ENCODE measurements at places on chromosomes 13 and 19.

DNA sequence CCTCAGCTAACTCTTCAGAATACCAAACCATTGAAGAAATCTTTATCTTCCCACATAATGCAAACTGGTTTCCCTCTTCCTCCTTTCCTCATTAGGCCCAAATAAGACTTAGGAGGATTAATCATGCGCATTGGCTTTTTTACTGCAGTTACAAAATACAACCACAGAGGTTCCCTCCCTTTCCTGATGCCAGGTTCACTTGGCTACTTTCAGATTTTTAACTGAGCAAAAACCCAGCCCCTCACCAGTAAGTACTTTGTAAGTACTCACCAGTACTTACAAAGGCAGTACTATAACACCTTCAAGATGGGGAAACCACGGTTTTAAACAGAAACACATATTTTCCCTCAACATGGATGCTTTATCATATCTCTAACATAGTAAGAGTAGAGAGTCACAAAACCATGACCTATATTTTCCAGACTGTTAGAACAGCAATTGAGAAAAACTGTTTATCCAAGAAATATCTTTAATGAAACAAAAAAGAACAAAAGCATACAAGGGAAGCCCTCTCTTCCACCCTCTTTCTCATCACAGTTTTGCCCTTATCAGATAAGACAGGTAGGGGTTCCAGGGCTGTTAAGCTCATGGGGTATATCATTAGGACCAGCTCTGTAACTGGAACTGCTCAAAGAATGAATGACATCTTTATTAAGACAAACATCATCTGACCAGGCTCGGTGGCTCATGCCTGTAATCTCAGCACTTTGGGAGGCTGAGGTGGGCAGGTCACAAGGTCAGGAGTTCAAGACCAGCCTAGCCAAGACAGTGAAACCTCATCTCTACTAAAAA is 12.7 kb downstream of the FOXO1 start:
- no peaks in the 10 kb centered on the region for H3K27me3 ChIP-seq
- H3K4me3 ChIP-seq: no peak overlapping the region
- H3K4me1 ChIP-seq: peaks cover 22% of the 10 kb centered on the region
- DNase-seq: no peak

DNA sequence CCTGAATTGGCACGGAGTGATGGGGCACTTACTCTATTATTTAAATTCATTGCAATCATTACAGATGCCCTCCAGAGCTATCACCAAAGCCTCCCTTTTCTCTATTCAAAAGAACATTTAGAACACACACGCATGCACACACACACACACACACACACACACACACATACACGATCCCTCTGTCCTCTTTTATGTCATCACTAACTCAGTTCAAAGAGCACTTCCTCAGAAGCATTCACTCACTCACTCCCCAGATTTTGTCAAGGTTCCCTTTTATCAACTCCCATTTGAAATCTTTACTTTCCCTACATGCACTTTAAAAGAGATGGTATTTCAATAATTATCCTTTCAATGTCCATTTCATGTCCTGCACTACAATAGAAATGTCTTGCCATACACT is 22.4 kb upstream of the IGFL4 start:
- no peak for DNase-seq
- H3K4me3 ChIP-seq: no peak overlapping the region
- no peak overlapping the region for H3K27ac ChIP-seq
- no peaks in the 10 kb centered on the region for H3K27me3 ChIP-seq
- H3K4me1 ChIP-seq: no peaks in the 10 kb centered on the region
- H3K36me3 ChIP-seq: no peaks in the 10 kb centered on the region

GRCh38 chr19:6267552-6268381 is 12.0 kb downstream of the MLLT1 start:
- no peak for DNase-seq
- no peak overlapping the region for H3K27ac ChIP-seq
- peaks cover 9% of the 10 kb centered on the region for H3K4me1 ChIP-seq
- no peak overlapping the region for H3K4me3 ChIP-seq
- H3K27me3 ChIP-seq: no peaks in the 10 kb centered on the region

GRCh38 chr19:57362997-57363687 is at the start of the genes TRAPPC2B and ZNF547:
Gene TRAPPC2B (plus strand): TSS chr19:57363551. CDS start chr19:57364834, 1,283 bp downstream.
Gene ZNF547 (plus strand): TSS chr19:57363551. CDS start chr19:57368556, 5,005 bp downstream.
- peaks cover 7% of the 10 kb centered on the region for H3K36me3 ChIP-seq
- DNase-seq: peak; percentile 100
- H3K4me1 ChIP-seq: peaks cover 9% of the 10 kb centered on the region
- H3K27ac ChIP-seq: no peak within 1 kb of the TSS

DNA sequence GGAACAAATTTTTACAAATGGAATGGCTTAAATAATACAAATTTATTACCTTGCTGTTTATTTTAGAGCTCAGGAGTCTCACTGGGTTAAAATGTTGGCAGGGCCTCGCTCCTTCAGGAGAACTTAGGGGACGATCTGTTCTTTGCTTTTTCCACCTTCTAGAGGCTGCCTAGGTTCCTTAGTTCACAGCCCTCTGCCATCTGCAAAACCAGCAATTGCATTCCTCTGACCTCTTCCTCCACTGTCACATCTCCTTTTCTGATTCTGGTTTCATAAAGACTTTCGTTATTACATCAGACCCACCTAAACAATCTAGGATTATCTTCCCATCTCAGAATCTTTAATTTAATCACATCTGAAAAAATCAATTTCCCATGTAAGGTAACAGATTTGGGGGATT is 249.6 kb upstream of the SPRY2 start:
- no peak overlapping the region for H3K4me3 ChIP-seq
- no peak for DNase-seq
- H3K27ac ChIP-seq: no peak overlapping the region
- H3K27me3 ChIP-seq: no peaks in the 10 kb centered on the region
- H3K36me3 ChIP-seq: no peaks in the 10 kb centered on the region
- H3K4me1 ChIP-seq: no peaks in the 10 kb centered on the region

- no peak overlapping the region for H3K27ac ChIP-seq
- no peaks in the 10 kb centered on the region for H3K4me1 ChIP-seq
- no peaks in the 10 kb centered on the region for H3K36me3 ChIP-seq
- no peaks in the 10 kb centered on the region for H3K27me3 ChIP-seq
- H3K4me3 ChIP-seq: no peak overlapping the region
- DNase-seq: no peak
Observed at GRCh38 chr13:107079423-107080049, 511.6 kb upstream of the ARGLU1 start.

DNA sequence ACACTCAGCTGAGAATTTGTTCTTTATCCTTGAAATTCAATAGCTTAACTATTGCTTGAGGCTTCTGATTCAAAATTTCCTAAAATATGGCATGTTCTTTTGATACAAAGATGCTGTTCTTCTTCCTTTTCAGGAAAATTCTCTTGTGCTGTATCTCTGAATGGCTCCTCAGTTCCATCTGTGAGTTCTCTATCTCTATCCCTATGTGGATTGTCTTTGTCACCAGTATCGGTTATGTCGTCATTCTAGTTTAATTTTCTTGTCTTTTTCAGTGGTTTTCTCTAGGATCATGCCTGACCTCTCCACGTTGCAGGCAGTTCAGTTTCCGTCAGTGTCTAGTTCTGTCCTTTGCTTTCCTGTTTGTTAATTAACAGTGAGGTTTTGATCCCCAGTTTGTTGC is 104.6 kb upstream of the GJB6 start:
- H3K4me1 ChIP-seq: peaks cover 15% of the 10 kb centered on the region
- no peaks in the 10 kb centered on the region for H3K36me3 ChIP-seq
- H3K27me3 ChIP-seq: no peaks in the 10 kb centered on the region
- DNase-seq: no peak

DNA sequence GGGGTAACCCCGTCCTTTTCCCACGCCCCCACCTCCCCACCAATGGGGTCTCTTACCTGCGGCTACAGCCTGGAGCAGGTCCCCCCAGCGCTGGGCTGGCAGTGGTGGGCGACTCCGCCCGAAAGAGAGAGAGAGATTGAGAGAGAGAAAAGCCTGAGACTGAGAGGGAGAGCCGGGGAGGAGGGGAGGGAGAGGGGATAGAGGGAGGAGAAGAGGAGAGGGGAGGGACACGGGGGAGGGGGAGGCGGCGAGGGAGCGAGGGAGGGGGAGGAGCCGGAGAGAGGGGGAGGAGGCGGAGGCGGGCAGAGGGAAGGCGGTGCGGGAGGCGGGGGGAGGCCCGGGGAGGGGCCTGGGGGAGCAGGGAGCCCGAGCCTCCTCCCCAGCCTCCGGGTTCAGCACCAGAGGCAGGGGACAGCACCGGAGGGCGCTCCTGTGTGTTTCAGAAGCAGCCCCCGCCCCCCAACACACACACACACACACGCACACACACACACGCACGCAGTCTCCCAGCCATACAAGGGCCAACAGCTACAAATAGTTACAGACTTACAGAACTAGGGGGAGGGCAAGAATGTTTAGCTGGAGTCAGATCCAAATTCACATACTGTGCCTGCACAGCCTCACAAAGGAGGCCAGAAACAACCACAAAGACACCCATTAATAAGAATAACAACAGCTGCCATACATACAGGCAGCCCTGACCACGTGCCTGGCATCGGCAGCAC is at the start of gene SLC8A2:
SLC8A2 (minus strand) TSS at position 161 of the 725 bp plus-strand sequence. CDS start 5,490 bp downstream, outside the sequence.
- peak; percentile 40 for DNase-seq
- no peak within 1 kb of the TSS for H3K27ac ChIP-seq
- H3K4me1 ChIP-seq: no peaks in the 10 kb centered on the region
- no peak within 1 kb of the TSS for H3K4me3 ChIP-seq

GRCh38 chr19:41310033-41310831 is at the start of gene CCDC97:
Gene CCDC97 (plus strand): TSS chr19:41310172. CDS start chr19:41310311, 139 bp downstream.
- H3K27me3 ChIP-seq: no peaks in the 10 kb centered on the region
- peaks cover 5% of the 10 kb centered on the region for H3K4me1 ChIP-seq
- H3K36me3 ChIP-seq: peaks cover 39% of the 10 kb centered on the region
- peak within 1 kb of the TSS; percentile 92 for H3K27ac ChIP-seq
- H3K4me3 ChIP-seq: peak within 1 kb of the TSS; percentile 83
- DNase-seq: peak; percentile 72

DNA sequence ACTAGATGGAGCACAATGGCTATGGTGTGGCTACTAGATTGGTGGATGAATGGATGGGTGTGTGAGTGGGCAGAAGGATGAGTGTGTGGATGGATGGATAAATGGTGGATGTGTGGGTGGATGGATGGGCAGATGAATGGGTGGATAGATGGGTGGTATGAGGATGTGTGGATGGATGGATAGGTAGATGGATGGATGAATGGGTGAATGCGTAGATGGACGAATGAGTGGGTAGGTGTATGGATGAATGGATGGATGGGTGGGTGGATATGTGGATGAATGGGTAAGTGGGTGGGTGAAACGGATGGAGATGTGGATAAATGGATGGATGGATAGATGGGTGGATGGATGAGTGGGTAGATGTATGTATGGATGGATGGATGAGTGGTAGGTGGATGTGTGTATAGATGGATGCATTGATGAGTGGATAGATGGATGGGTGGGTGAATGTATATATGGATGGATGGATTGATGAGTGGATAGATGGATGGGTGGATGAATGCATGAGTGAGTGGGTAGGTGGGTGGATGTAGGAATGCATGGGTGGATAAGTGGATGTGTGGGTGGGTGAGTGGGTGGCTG is 114.2 kb downstream of the TEX29 start:
- H3K27me3 ChIP-seq: no peaks in the 10 kb centered on the region
- H3K4me3 ChIP-seq: no peak overlapping the region
- DNase-seq: no peak
- no peaks in the 10 kb centered on the region for H3K36me3 ChIP-seq
- H3K27ac ChIP-seq: no peak overlapping the region

DNA sequence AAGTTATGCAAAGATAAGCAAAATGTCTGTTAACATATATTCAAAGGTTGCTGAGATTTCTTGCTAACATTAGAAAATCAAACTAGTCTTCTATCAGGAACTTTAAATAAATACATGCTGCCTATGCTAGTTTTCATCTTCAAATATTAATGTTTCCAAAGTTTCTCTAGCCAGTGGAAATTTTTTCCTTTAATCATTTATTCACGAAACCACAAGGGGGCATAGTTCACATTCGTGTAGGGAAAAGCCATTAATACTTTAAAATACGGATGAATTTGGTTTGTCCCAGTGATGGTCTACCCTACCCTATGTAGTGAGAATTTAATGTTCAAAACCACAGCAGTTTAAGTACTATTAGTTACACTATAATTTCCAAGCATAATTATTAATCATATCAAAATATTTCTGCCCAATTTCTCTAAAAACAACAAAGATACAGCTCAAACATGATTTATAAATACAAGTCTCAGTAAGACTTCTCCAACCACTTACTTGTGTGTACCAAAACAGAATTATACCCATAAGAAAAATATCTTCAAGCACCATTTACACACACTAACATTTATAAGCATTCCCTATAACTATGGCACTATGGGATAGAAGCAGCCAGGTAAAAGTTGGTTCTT is 16.2 kb downstream of the NUFIP1 start:
- H3K36me3 ChIP-seq: peaks cover 4% of the 10 kb centered on the region
- peak; percentile 72 for DNase-seq
- no peaks in the 10 kb centered on the region for H3K27me3 ChIP-seq
- no peaks in the 10 kb centered on the region for H3K4me1 ChIP-seq
- H3K4me3 ChIP-seq: no peak overlapping the region

GRCh38 chr19:38617764-38618589 is at the start of gene MAP4K1:
Gene MAP4K1 (minus strand): TSS chr19:38617953. CDS start chr19:38617895, 58 bp downstream.
- peaks cover 20% of the 10 kb centered on the region for H3K36me3 ChIP-seq
- H3K4me1 ChIP-seq: peaks cover 11% of the 10 kb centered on the region
- DNase-seq: no peak
- H3K27me3 ChIP-seq: no peaks in the 10 kb centered on the region
- H3K27ac ChIP-seq: peak within 1 kb of the TSS; percentile 25

- H3K27ac ChIP-seq: no peak overlapping the region
- H3K36me3 ChIP-seq: no peaks in the 10 kb centered on the region
- no peak for DNase-seq
- H3K4me1 ChIP-seq: peaks cover 3% of the 10 kb centered on the region
- H3K27me3 ChIP-seq: no peaks in the 10 kb centered on the region
Observed at GRCh38 chr13:91248249-91248648, 99.2 kb upstream of the MIR17HG start.

GRCh38 chr13:65985612-65986011 is 1244.5 kb downstream of the PCDH9 start:
- H3K4me1 ChIP-seq: no peaks in the 10 kb centered on the region
- H3K27me3 ChIP-seq: no peaks in the 10 kb centered on the region
- DNase-seq: peak; percentile 45
- H3K27ac ChIP-seq: no peak overlapping the region
- no peaks in the 10 kb centered on the region for H3K36me3 ChIP-seq

GRCh38 chr19:54707962-54708361 is 16.3 kb upstream of the KIR3DL3 start:
- no peaks in the 10 kb centered on the region for H3K27me3 ChIP-seq
- no peak for DNase-seq
- no peaks in the 10 kb centered on the region for H3K4me1 ChIP-seq
- H3K27ac ChIP-seq: no peak overlapping the region
- H3K4me3 ChIP-seq: no peak overlapping the region

GRCh38 chr13:106479929-106480328 is 55.5 kb downstream of the EFNB2 start:
- H3K4me1 ChIP-seq: peaks cover 9% of the 10 kb centered on the region
- no peak for DNase-seq
- H3K36me3 ChIP-seq: no peaks in the 10 kb centered on the region
- no peak overlapping the region for H3K4me3 ChIP-seq
- no peak overlapping the region for H3K27ac ChIP-seq

DNA sequence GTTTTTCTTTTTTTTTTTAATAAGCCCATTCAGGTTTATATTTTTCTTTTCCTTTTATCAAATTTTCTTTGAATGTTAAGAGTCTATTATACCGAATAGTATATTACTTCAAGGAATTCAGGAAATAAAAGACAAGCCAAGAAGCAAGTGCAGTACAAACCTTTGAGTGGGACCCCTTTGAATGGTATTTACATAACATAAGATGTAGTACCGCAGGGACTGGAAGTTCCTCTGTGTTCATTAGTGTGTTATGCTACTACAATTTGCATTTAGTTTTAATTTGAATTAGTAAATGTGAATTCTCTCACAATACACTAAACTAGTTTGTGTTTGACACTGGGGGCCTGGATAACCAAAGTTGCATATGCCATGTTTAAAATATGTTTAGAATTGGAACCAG is 339.5 kb downstream of the DCT start:
- H3K27ac ChIP-seq: no peak overlapping the region
- no peaks in the 10 kb centered on the region for H3K4me1 ChIP-seq
- no peak for DNase-seq
- H3K36me3 ChIP-seq: no peaks in the 10 kb centered on the region
